Left hindlimb (tissue), 1 donor: ENCODE measurements at places on chromosomes 4 and X.

GRCh38 chr4:108114503-108114902, 54.2 kb downstream of the LEF1 start:
- no peak for DNase-seq

DNA sequence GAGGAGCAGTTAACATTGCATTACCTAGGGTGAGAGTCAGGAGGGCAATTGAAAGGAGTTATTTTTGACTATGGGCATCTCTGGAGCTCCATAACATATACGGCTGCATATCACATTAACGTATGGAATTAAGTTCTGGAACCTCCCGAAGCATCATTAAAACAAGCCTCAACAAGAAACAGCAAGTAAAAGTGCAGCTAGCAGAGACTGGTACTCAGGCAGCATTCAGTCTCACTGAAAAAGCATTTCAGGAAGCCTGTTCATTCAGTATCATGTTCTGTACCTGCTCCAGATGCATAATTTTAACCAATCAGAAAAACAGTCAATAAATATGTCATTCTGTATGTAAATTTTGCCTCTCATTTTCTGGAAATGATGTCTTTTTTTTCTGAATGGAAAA, 299.6 kb downstream of the EPHA5 start:
- no peak for DNase-seq

DNA sequence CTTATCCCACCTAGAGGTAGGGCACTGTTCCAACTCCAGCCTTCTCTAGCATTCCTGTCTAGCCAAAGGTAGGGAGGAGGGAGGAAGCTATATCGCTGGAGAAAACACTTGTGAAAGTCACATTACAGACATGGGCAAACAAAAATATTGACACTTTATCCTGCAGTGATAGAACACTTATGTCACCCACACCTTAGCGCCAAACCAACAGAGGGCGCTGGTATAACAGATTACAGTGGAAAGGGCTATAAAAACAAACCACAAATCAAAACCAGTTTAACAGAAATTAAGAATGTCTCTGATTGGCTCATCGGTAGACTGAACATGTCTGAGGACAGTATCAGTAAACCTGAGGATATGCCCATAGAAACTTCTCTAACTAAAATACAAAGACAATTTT, 451.3 kb downstream of the TLL1 start:
- no peak for DNase-seq

DNA sequence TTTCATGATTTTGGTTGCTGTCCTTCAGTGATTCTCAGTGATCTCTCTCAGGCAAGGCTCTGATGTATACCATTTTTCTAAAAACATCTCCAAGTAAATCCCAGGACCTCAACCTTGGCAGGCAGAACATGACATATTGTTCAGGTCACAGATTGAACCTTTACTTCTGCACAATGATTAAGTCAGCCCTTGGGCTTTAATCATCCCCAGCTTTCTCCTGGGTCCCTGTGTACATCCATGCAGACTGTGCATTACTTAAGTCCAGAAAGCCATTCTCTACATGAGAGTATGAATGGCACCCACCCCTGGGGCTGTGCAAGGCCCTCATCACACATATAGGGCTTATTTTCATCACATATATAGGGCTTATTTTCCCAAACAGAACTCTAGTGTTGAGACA, 58.7 kb upstream of the ADAMTS3 start:
- no peak for DNase-seq

- DNase-seq: no peak
Measured at GRCh38 chr4:124437853-124438495, 274.6 kb downstream of the ANKRD50 start.

DNA sequence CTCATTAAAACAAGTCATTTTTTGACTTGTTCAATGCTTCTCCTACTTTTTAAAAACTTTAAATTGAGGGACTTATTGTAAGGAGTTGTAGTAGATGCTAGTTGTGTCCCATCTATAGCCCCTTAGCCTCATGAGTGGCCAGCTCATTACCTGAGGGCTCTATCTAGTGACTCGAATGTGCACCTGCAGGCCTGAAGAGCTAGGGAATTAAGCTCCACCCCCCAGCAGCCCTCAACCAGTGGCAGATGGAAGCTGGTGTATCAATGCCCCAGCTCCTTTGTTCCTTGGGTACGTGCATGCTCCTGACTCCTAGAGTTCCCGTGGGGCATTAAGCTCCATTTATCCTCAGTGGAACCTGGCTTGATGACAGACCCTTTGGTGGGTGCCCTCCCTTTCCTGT, 146.7 kb upstream of the FAM9B start:
- DNase-seq: no peak

DNA sequence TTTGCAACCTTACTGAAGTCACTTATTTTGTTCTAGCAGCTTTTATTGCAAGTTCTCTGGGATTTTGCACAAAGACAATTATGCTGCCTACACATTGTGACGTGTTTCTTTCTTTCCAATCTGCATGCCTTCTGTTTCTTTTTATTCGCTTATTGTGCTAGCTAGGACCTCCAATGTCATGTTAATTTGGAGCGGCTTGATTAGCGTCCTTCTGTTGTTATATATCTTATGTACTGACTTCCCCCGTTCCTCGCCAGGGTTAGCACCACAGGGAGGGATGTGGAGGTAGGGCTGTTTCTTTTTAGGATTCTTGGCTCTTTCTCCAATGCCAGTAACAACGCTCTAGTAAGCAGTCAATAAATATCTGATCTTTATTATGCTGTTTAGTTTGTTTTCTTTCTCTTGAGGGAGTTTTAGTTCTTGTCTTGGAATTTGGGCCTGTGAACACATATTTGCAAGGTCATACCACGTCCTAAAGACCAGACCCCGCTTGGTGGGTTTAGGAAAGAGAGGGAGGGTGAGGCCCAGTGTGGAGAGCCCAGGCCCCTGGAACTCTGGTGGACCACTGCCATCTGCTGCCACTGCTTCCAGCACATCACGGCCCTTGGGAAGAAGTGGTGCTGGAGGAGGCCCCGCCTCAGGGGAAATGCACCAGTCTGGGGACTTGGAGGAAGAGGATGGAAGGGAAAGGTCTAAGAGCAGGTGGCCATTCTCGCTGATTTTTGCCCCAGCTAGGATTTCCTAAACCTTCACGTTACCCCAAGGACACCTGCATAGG, 129.1 kb downstream of the TRIML1 start:
- DNase-seq: no peak

DNA sequence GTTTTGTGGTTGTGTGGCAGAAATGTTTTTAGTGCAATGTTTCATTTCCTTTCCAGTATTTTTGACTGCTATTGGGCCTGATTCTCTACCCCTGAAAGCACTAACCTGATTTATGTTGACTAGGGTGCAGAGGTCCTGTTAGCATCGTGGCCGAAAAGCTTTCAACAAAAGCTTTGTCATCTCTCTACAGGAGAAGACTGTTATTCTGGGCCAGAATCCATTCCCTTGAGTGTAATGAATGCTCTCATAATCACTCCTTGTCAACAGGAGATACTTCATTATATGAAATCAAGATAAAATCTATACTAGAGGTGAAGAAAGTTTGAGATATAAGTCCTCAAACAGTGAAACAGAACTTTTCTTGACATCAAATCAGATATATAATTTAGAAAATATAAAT, 195.5 kb downstream of the ZNF330 start:
- DNase-seq: no peak

GRCh38 chr4:78428996-78429395, 122.6 kb upstream of the ANXA3 start:
- DNase-seq: no peak

DNA sequence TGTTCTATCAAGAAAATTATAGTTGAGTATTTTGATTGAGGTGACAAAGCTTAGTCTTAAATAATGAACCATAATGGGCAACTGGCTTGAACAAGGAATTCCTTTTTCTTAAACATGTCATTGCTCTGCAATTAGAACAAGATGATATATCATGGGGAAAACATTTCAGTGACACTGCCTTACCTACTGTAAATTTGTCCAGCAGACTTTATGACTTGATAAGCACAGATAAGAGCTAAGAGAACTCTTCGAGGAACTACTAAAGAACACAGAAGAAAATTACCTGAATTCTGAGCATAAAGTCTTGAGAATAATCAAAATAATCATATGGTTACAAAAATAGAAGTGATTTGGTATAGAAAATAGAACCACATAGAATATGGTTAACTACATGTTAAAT, 257.8 kb downstream of the PDHA2 start:
- DNase-seq: no peak

- DNase-seq: no peak
Measured at GRCh38 chr4:110617646-110618580, 5.0 kb downstream of the PITX2 start.

DNA sequence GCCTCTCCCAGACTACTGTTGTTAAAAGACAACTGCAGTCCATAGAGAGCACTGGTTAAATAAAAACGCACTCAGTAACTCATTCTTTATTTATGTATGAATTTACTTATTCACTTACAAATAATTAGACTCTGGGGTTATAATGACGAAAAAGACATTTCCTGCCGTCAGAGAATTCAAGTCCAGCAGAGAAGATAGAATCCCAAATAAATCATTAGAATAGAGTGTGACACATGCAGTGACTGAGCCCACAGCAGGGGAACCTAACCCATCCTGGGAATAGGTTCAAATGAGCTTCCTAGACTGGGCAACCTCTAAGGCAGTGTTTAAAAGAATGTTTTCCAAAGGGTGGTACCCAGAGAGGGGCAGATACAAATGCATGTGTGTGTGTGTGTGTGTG, 53.9 kb downstream of the FGFBP1 start:
- no peak for DNase-seq

GRCh38 chr4:76253511-76253910, 2.0 kb downstream of the FAM47E start:
- DNase-seq: no peak

DNA sequence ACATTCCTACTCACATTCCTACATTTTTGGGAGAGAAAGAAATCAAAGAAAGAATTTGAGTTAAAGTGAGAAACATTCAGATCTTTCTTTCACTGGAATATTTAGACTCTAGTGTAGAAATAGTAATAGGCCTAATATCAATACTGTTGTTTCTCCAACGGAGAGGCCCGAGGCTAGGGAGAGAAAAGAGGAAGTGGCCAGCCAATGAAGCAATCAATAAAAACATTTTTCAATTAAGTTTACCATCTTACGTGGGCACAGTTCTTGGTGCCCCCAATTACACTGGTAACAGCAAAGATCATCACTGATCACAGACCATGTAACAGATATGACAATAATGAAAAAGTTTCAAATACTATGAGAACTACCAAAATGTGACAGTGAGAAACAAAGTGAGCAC, 281.4 kb downstream of the GPM6A start:
- no peak for DNase-seq

GRCh38 chr4:31974490-31975002, 1254.4 kb downstream of the PCDH7 start:
- DNase-seq: no peak

DNA sequence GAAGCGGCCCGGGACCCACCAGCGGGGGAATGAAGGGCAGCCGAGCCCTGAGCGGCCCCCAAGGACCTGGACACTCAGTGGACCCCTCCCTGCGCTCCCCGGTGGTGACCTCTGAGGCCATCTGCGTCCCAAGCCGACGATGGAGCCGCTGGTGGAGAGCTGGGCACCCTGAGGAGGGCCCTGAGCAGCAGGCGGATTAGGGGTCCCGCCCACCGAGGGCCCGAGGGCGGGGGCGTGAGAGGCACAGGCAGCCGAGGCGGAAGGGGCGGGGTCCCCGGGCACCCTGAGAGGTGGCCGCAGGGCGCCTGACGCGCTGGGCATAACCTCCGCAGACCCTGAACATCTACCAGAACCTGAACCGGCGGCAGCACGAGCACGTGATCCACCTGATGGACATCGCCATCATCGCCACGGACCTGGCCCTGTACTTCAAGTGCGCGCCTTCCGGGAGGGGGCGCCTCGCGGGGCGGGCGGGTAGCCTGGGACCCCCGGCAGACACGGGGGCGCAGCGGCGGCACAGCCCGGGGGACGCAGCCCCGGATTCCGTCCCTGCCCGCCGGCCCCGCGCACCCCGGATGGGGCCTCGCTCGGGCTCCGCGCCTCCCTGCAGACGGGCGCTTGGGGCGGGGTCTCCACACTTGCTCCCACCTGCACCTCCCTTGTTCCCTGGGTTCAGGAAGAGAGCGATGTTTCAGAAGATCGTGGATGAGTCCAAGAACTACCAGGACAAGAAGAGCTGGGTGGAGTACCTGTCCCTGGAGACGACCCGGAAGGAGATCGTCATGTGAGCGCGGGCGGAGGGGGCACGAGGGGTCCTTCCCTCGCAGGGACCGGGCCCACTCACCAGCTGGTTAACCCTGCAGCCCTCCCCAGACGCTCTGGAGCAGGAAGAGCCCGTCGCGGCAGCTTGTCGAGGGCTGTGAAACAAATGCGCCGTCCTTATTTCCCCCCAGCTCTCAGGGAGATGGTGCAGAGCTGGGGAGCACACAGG, 10.3 kb downstream of the ATP5ME start:
- DNase-seq: peak; percentile 74

- DNase-seq: no peak
Measured at GRCh38 chrX:44495091-44495490, 47.6 kb downstream of the FUNDC1 start.

GRCh38 chrX:56812515-56813105, 83.6 kb downstream of the NBDY start:
- DNase-seq: no peak

- no peak for DNase-seq
Measured at GRCh38 chr4:176830971-176831370, 38.2 kb upstream of the VEGFC start.

DNA sequence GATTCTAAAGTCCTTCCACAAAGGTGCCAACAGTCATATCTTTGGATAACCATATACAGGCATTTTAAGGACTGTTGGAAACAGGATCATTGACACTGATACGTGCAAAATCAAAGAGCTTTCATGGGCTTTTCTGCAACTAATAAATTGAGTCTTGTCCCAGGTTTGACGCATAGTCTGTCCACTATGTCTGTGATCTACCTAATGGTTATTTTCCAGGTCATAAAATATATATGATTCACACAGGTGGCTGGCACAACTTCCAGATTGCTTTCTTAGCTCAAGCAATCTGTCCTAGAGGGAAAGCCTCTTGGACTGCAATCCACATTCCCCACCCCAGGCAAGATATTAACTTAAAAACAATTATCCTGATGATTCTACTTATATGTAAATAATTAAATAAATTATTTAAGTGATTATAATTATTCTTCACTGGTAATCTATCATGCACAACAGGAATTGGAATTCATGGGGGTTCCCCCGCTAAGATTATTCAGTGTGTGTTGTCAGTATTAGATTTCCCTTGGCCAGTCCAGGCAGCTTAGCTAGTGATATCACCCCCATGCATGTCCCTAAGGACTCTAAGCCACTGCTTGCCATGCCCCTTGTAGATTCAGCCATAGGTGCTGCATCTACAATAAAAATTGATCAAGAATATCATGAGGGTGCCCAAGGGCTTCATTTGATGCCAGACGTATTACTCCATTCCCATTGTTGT, 97.8 kb downstream of the TLL1 start:
- DNase-seq: no peak
